NCI-H774 (cell line): ENCODE measurements at places on chromosomes 16 and 17.

DNA sequence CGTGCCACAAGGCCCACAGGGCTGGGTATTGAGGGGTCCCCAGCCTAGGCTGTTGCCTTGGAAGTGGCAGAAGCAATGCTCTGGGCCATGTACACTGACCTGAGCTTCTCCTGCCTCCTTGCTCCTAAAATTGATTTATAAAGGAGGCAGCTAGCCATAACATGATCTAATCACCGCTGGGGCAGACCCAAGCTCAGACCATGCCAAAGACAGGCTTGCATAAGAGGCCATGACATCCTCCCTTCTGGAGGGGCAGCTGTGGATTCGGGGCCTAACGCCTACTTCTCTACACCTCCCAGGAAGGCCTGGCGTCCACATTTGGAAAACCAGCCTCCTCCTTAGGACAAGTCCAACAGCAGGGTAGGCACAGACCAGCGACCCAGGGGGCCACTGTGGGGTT lies 12.3 kb downstream of the HSD11B2 start:
- no peak for DNase-seq

GRCh38 chr17:56672195-56672594 lies 78.7 kb downstream of the NOG start:
- DNase-seq = no peak

- no peak for DNase-seq
Measured at GRCh38 chr16:25896411-25896810, 204.7 kb downstream of the HS3ST4 start.

GRCh38 chr16:22073350-22073749 lies 19.0 kb upstream of the VWA3A start:
- no peak for DNase-seq

GRCh38 chr17:40023590-40024292 lies 8.5 kb downstream of the CSF3 start:
- no peak for DNase-seq

DNA sequence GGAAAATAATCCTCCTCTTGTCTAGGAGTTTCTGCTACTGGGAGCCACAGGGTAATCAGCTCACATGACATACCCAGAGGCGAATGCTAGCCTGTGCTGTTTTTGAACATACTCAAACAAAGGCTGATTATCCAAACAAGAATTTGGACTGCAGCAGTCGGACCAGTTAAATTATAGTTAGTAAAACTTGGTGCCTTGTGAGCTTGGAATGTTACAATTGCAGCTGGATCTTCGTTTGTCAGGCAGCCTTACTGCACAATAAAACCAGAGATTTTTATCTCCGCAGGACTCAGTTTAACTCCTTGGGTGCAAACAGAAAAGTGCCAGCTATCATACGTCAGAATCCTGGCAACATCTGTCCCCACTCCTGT lies 163.8 kb upstream of the TBX2 start:
- no peak for DNase-seq

GRCh38 chr17:70563281-70563820 lies 394.0 kb downstream of the KCNJ2 start:
- DNase-seq = peak; percentile 71

- DNase-seq = no peak
Measured at GRCh38 chr16:24717411-24717810, 12.0 kb upstream of the TNRC6A start.

DNA sequence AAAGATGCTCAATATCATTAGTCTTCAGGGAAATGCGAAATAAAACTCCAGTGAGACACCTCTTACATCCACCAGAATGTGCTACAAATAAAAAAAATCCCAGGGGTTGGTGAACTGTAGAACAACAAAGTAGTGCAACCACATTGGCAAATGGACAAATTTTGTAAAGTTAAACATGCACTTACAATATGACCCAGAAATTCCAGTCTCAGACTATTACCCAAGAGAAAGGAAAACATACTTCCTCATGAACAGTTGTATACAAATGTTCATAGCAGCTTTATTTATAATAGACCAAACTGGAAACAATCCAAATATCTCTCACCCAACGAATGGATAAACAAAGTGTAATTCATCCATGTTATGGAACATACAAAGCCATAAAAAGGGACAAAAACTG lies 239.5 kb downstream of the ABCC12 start:
- peak; percentile 1 for DNase-seq

DNA sequence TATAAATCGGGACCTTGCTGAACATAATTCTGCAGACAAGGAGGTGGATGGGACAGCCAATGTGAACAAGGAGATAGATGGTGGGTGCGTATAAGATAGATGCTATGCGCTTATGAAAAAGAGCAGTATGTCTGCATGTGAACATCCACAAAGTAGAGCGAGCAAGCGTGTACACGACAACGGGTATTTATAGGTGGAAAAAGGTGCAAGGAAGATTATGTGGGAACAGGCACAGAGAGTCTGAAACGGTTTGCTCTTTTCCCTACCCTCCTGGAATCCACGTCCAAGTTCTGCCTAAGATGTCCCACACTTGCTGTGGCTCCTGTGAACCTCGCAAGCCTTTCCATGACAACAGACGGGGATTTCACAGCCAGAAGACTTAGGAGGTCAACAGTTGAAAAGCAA lies 43.0 kb downstream of the SNX11 start:
- DNase-seq = no peak

GRCh38 chr17:80024206-80024972 lies 11.3 kb downstream of the TBC1D16 start:
- DNase-seq = no peak

GRCh38 chr16:25546791-25547190 lies 145.0 kb upstream of the HS3ST4 start:
- no peak for DNase-seq

DNA sequence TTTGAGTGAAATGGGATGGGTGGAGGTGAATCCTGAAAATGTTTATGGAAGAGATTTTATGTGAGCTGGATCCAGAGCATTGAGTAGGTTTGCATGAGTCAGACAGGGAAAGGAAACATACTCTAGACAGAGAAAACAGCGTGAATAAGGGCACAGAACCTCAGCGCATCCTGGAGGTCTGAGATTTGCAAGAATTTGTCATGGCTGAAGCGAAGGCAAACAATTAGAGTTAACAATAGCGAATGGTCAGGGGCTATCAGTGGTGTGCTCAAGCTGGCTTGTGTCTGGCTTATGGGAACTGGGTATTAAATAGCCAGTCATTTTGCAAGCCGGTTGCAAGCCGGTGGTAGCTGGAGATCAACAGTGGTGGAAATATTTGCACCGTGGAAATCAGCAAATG lies 36.4 kb downstream of the MAP2K6 start:
- DNase-seq = no peak

DNA sequence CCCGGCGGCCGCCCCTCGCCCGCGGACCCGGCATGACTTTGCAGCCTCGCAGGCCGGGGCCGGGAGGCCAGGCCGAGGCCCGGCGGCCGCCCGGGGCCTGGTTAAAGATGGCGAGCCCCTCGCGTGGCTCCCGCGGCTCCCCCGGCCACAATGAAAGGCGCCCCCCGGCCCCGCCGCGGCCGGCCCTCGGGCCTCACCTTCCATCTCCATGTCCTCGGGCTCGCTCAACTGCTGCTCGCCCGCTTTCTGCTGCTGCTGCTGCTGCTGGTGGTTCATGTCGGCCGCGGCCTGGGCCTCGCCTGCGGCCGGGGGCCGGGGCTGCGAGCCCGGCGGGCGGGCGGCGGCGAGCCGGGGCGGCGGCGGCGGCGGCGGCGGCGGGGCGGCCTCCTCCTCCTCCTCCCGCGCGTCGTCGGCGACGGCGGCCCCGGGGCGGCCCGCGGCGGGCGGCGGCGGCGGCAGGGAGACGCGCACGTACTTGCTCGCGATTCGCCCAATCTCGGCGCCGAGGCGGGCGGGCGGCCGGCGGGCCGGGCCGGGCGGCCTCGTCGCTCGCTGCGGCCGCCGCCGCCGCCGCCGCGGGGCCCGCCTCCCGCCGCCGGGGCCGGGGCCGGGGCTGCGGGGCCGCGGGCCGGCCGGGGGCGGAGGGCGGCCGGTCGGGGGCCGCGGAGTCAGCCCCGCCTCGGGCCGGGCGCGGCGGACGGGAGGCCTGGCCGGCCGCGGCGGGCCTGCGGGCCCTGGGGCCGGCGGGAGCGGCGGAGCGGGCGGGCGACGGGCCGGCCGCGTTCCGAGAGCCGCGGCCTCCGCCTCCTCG lies 491 bp downstream of the USP7 start:
- peak; percentile 2 for DNase-seq

DNA sequence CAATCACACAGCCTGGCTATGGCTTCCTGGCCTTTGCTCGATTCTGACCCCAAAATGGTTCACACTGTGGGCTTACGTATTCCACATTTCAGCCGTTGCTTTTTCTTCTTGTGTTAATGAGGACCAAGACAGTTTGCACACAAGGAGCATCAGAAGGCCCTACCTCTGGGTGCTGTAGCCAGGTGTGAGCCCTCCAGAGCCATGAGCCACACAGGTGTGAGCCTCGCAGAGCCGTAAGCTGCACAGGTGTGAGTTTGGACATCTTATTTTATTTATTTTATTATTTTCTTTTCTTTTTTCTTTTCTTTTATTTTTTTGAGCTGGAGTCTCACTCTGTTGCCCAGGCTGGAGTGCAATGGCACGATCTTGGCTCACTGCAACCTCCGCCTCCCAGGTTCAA lies 70.6 kb downstream of the LMF1 start:
- DNase-seq = no peak

- peak; percentile 40 for DNase-seq
Measured at GRCh38 chr16:58628845-58629732, 537 bp downstream of the CNOT1 start.

- DNase-seq = no peak
Measured at GRCh38 chr17:61338874-61339478, 60.7 kb upstream of the TBX2 start.

GRCh38 chr17:17576772-17577234 lies 14.7 kb downstream of the PEMT start:
- DNase-seq = no peak

DNA sequence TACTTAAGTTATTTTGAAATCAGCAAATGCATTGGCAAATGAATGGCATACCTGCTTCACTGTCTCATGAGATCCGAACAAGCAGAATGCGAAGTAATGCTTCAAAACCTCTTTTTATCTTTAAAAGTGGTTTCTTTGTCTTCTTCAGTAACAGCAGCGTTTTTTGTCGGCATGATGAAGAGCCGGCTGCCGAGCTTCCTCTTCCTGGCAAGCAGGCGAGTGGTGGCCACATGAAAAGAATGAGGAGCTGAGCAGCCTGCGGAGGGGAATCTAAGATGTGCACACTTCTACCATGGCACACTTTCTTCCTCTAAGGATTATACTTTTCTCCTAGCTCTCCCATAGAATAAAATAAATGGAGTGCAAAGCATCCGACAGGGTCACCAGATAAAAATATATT lies 42.4 kb upstream of the AKTIP start:
- DNase-seq = no peak

DNA sequence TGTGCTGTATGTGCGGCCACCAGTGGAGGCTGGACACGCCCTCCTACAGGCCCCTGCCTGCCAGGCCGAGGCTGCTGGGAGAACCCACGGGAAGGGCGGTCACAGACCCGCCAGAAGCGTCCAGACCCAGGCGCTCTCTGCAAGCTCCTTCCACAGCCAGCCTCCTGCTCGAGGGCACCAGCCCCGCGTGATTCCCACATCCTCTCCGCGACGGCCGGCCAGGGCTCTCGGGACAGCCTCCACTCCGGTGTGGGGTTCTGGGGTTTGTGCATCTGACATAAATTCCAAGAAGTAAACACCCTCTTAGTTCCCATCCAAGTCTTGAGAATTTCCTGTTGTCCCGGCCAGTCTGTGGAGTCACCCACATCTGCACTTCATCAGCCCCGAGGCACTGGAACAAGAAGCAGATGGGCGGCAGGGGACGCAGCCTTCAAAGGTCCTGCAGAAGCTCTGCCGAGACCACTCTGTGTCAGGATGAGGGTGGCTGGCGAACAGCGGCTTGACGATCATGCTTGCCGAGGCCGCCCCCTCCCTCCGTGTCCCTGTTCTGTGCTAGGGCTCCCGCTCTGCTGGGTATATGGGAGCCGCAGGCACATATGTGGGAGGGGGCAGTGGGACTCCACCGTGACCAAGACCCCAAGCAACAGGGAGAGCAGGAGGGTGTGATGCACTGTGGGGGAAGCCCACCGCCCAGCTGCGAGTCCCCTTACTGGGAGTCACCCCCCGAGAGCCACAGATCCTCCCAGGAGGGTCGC lies 2.4 kb upstream of the TMEM204 start:
- DNase-seq = no peak

GRCh38 chr17:14211801-14212200 lies 24.9 kb downstream of the CDRT15 start:
- DNase-seq = no peak

DNA sequence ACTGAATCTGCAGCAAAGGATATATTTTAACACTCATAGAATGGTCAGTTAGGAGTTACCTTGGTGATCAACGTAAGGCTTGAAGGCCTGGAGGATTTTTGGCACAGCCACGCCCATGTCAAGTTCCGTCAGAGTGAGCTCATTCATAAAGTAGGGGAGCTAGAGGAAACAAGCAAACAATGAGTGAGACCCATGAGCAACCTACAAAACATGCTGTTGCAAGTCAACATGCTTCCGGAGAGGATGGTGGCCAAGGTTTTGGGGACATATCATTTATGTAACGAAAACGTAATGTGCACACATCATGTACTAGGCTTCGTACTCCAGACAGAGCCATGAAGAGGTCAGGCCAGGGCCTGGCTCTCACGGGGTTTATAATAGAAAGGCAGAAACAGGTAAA lies 41.1 kb upstream of the ERN1 start:
- no peak for DNase-seq

DNA sequence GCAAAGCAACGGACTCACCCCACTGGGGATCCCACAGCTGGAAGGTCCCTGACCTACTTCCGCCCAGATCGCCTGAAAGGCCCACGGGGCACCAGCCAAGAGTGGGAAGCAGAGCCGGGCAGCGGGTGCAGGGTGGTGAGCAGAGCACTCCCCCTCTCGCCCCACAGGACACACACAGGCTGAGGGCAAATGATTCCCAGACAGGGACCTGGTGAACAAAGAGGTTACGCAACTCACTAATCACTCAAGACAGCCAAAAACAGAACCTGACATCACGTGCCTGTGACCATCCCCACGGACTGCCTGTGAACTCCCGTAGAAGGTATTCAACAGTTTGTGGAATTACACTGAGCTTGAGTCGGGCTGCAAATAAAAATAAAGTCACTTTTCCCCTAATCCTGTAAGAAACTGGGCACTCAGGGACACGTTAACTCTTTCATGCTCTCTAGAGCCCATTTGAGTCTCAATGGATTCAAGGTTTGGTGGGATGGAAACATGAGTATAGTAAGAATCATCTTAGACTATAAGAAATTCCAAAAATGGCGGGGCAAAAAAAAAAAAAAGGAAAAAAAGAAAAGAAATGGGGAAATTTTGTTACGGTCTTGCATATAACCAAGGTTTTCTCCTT lies 396.1 kb downstream of the SOX9 start:
- DNase-seq = no peak
